ENCODE measurements at places on chromosomes 11 and 22.
A peak's percentile ranks its signal among the peaks of the same experiment; 100 is the strongest.

DNA sequence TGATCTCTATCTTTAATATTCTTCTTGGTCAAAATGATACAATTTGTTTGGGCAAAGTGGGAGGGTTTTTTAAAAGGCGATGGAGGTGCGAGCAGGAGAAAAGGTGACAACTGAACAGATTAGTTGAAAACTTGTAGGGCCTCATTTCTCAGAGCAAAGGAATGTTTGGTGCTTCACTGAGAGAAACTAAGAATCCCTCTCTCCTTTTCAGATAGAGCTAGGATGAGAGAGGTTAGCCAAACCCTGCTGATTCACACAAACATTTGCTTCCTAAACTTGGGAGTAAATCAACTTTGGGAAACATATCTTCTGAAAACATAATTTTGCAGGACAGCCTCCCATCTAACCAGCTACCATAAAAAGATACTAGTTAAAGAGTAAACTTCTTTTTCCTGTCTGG lies 57.0 kb downstream of the PHF21A start:
- DNase-seq, result no peak

DNA sequence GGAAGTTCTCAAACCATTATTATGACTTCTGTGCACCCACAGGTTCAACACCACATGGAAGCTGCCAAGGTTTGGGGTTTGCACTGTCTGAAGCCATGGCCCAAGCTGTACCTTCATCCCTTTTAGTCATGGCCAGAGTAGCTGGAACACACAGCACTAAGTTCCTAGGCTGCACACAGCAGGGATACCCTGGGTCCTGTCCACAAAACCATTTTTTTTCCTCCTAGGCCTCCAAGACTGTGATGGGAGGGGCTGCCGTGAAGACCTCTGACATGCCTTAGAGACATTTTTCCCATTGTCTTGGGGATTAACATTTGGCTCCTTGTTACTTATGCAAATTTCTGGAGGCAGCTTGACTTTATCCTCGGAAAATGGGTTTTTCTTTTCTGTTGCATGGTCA lies 42.7 kb downstream of the DDIAS start:
- DNase-seq, result no peak

GRCh38 chr11:40877981-40878380 lies 581.5 kb downstream of the LRRC4C start:
- no peak for DNase-seq

DNA sequence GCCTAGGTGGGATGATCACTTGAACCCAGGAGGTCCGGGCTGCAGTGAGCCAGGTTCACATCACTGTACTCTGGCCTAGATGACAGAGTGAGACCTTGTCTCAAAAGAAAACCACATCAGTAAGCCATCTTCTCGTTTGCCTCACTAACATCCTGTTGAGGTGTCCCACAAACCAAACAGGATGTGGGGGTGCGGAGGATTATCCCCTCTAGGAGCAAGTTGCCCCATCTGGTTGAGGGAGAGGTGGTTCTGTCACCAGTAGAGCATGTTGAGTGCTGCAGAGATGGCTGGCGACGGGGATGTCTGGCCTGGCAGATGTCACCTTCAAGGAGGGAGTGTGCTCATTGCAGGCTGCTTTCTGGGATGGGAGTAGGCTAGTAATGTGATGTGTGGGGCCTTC lies 72.4 kb downstream of the ZNRF3 start:
- peak; percentile 29 for DNase-seq

DNA sequence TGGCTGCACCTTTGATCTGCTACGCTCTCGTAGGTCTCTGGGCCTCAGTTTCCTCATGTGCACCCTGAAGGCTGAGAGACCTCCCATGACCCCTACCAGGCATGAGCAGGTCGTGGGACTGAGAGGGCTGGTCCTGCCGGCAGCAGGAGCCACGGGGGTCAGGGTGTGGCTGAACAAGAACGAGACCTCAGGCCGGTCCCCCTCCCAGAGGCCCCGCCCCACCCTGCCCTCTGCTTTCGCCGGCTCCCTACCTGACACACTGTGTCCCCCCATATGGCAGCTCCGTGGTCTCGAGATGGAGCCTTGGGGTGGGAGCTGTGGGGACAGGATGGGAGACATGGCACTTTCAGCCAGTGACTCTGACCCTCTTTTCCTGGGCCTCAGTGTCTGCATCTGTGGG lies 40.6 kb downstream of the CDKN1C start:
- no peak for DNase-seq

DNA sequence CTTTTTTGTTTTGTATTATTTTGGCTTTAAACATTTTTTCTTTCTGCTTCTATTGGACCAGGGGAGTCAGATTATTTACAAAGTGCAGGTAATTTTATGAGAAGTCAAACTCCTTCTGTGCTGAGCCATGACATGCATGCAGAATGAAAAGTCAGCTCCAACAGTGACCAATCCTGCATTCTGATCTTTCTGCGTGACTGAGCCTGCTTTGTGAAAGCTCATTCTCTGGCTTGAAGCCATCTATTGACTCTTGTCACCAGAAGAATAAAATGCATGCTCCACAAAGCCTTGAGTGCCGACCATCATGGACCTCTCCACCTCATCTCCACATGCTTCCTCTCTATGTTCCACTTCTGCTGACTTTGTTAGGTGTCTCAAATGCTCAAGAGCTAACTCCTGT lies 50.2 kb downstream of the MIAT start:
- DNase-seq, result no peak

- no peak for DNase-seq
Measured at GRCh38 chr11:132439711-132440255, 1069.4 kb downstream of the NTM start.

GRCh38 chr11:68912254-68912653 lies 8.6 kb downstream of the IGHMBP2 start:
- DNase-seq, result no peak

- no peak for DNase-seq
Measured at GRCh38 chr11:3170756-3171650, 5.9 kb upstream of the OSBPL5 start.

DNA sequence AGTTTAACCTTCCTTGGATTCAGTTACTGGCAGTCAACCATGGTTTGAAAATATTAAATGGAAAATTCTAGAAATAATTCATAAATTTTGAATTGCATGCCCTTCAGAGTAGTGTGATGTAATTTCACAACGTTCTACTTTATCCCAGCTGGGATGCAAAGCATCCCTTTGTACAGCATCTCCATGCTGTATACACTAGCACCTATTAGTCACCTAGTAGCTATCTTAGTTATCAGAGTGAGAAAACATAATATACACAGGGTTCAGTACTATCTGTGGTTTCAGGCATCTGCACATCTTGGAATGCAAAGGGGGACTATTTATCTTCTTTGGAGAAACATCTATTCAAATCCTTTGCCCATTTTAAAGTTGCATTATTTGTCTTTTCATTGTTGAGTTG lies 30.8 kb downstream of the CBL start:
- DNase-seq, result no peak

GRCh38 chr22:32607086-32607485 lies 132.5 kb downstream of the FBXO7 start:
- DNase-seq, result no peak

- no peak for DNase-seq
Measured at GRCh38 chr11:105609832-105610781, at the start of gene GRIA4. Gene GRIA4 (plus strand): TSS chr11:105610073. CDS start chr11:105610998, 925 bp downstream.

GRCh38 chr22:23697031-23697970 lies 6.5 kb downstream of the RGL4 start:
- no peak for DNase-seq
